ENCODE measurements at places on chromosomes 4 and X.

DNA sequence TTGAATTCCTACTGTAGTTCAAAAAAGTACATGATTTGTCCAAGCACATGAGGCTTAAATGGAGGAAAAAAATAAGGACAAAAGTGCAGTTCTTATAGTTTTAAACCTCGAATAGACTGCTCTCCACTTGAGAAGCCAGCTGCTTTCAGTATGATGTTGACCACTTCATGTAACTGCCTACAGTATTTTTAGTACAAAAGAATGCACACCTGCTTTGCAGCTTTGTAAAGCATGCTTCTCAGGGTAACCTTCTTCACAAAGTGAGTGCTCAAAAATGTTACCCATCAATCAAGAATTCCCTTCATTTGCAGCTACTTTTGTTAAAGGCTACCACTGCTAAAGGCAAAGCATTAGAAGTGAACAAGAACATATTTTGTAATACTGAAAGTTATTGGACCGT, 83.4 kb upstream of the FAM47B start:
- no peaks in the 10 kb centered on the region for H3K27me3 ChIP-seq
- DNase-seq, result no peak
- H3K27ac ChIP-seq, result no peak overlapping the region
- H3K4me1 ChIP-seq, result no peaks in the 10 kb centered on the region

DNA sequence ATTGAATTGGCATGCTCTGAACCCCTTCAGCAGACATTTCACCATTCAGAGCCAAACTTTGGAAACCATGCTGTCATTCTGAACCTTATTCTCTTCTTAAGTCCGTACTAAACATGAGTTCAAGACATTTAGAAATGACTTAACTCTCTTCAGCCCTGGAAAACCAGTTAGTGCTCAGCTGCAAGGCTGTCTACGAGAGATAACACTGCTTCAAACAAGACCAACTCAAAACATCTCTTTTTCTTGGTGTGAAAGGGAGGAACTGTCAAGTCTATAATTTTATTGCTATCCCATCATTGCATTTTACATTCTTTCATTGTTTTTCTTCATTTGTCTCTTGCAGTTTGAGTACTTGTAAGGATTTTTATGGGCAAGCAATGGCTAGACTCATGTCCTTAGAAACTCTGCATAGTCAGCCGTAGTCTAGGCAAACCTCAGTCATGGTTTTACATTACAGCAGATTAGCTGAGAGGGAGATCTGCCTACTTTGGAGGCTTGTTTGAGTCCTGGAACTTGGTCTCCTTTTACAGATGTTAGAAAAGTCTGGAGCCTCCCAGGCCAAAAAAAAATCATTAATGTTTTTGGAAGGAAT, 120.6 kb upstream of the JADE1 start:
- DNase-seq, result no peak
- no peaks in the 10 kb centered on the region for H3K27me3 ChIP-seq
- H3K36me3 ChIP-seq, result no peaks in the 10 kb centered on the region
- no peak overlapping the region for H3K4me3 ChIP-seq
- H3K27ac ChIP-seq, result no peak overlapping the region
- H3K4me1 ChIP-seq, result no peaks in the 10 kb centered on the region

DNA sequence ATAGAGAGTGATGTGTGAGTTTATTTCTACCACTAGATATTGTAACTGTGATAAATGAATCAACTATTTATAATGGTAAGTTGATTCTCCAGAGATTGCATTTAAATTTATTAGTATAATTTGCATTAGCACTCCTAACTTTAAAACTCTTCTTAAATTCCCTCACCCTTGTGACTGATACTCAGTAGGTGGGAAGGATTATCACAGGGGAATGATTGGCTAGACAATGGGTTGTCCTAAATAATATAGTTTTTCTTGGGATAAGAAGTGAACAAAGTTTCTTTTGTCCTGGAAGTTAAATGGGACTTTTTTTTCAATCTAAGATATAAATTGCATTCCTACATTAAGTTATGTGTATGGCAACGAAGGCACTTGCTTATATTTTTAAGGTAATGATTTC, 169.2 kb upstream of the PITX2 start:
- H3K4me3 ChIP-seq, result no peak overlapping the region
- no peaks in the 10 kb centered on the region for H3K4me1 ChIP-seq
- no peaks in the 10 kb centered on the region for H3K36me3 ChIP-seq
- no peaks in the 10 kb centered on the region for H3K27me3 ChIP-seq
- no peak overlapping the region for H3K27ac ChIP-seq
- DNase-seq, result no peak

DNA sequence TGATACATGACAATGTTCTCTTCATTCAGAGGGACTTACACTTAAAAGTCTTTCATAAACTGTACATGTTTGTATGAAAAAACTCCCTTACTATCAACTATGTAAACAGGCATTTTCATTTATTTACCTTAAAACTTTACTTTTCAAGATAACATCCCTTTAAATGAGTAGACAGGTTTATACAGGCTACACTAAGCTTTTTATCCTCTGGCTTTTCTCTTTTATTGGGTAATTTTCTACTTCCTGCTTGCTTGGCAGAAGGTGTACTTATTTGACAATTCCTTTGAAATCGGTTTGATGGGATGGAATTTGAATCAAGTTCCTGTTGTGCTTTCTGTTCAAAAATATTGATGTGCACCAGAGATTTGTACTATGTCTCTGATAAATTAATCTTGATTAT, 81.4 kb downstream of the PTPN13 start:
- no peak overlapping the region for H3K27ac ChIP-seq
- no peaks in the 10 kb centered on the region for H3K27me3 ChIP-seq
- no peak for DNase-seq
- no peaks in the 10 kb centered on the region for H3K4me1 ChIP-seq
- H3K4me3 ChIP-seq, result no peak overlapping the region
